ENCODE measurements at places on chromosomes 1 and 21.

- DNase-seq, result no peak
Measured at GRCh38 chr1:61158591-61158990, 76.2 kb downstream of the NFIA start.

GRCh38 chr1:178323067-178323466 is 173.7 kb downstream of the CLEC20A start:
- no peak for DNase-seq

- no peak for DNase-seq
Measured at GRCh38 chr1:234371414-234371813, 1.8 kb upstream of the COA6 start.

GRCh38 chr1:55696181-55696754 is 481.1 kb upstream of the USP24 start:
- DNase-seq, result no peak

DNA sequence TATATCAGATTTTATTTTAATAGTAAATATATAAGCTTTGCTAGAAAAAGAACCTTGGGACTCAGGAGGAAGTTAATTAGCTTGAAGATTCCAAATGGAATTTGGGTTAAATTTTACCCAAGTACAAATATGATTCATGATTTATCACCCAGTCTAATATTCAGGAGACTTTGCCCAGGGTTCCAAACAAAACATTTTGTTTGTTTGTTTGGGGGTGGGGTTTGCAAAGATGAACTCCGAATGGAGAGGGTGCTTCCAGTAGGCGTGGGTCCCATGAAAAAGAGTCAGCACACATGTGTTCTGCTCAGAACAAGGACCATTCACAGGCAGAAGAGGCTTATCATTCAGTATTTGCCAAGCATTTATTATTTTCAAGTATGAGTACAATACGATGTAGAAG is 23.5 kb downstream of the KCNT2 start:
- no peak for DNase-seq

All from NCI-H1048 (cell line).